ENCODE measurements at places on chromosomes 6 and 20. TPM values are rescaled to one million over a fixed set of nuclear protein-coding genes. Genes with fewer than 3 reads are reported as not detected.

The ERVFRD-1 gene
- polyA plus RNA-seq = 1.3 TPM

The SLC26A8 gene
- 0.24 TPM for polyA plus RNA-seq

The RSPH3 gene
- 11.8 TPM for polyA plus RNA-seq

The ELOVL4 gene
- polyA plus RNA-seq = 3.3 TPM

DNA sequence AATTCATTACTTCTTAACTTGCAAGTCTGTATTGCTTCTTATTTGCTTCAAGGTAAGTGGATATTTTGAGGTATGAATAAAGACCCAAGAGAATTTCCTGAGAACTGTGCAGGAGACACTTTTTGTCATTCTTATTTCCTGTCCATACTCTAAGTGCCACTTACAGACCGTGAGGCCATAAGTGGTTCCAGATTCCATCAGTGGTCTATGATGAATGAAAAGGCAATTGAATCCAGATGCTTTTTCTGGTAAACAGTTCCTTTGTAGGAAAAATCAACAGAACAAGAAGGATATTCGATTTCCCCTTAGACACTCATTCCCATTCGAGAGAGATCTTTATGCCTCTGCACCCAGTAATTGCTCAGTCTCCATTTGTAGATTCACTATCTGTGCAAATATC, 58.3 kb upstream of the PDE10A start:
- H3K36me3 ChIP-seq = no peaks in the 10 kb centered on the region
- peaks cover 2% of the 10 kb centered on the region for H3K27me3 ChIP-seq
- no peak overlapping the region for H3K4me3 ChIP-seq
- no peak overlapping the region for H3K27ac ChIP-seq
- H3K4me1 ChIP-seq = no peaks in the 10 kb centered on the region

GRCh38 chr20:18835466-18836256, 22.1 kb downstream of the SCP2D1 start:
- peaks cover 3% of the 10 kb centered on the region for H3K4me1 ChIP-seq
- H3K27me3 ChIP-seq = no peaks in the 10 kb centered on the region
- no peak overlapping the region for H3K27ac ChIP-seq
- DNase-seq = no peak
- no peaks in the 10 kb centered on the region for H3K36me3 ChIP-seq

DNA sequence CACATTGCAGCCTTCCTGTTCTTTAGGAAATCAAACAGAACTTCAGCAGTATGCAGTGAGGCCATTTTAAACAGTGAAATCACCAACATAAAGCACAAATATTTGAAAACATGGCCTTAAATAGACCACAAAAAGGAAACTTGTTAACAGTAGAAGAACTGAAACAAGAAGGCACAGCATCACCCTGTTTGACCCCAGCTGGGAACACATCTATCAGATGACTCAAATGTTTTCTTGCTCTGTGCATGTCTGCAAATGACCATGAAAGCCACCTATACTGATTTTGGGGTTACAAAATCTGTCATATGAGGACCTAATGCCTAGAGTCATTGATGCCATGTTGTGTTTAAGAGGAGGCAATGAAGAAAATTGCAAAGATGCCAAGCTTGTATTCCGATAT, 123.8 kb upstream of the ADGRF1 start:
- no peak overlapping the region for H3K27ac ChIP-seq
- H3K4me1 ChIP-seq = no peaks in the 10 kb centered on the region
- H3K27me3 ChIP-seq = no peaks in the 10 kb centered on the region
- H3K36me3 ChIP-seq = no peaks in the 10 kb centered on the region

GRCh38 chr20:38250609-38251008, 9.9 kb downstream of the KIAA1755 start:
- no peak overlapping the region for H3K27ac ChIP-seq
- H3K27me3 ChIP-seq = no peaks in the 10 kb centered on the region
- no peaks in the 10 kb centered on the region for H3K4me1 ChIP-seq

DNA sequence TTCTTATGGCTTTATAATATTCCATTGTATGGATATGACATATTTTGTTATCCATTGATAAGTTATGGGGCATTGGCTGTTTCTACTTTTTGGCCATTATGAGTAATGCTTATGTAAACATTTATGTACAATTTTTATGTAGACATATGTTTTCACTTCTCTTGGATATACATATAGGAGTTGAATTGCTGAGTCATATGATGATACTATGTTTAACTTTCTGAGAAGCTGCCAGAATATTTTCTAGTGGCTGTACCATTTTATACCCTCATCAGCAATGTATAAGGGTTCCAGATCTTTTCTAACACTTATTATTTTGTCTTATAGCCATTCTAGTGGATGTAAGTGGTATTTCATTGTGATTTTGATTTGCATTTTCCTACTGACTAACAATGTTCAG, 23.1 kb downstream of the OTOR start:
- H3K4me3 ChIP-seq = no peak overlapping the region
- no peaks in the 10 kb centered on the region for H3K36me3 ChIP-seq
- DNase-seq = no peak

DNA sequence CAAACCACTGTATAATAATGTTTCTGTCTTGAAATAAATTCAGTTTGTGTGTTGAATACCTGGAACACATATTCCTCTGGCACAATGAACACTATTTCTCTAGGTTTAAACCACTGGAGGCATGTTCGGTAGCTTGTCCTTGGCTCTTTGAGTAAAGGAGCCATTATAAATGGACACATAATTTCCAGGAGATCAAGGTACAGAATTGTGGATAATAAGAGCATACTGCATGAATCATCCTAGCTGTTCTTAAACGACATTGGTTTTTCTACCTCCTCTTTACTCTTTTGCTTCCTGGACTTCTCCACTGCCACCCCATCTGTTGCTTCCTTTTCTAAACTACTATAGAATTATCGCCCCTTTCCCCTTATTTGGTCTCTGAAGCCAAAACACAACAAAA, 1.2 kb downstream of the CENPW start:
- peak; percentile 21 for DNase-seq
- no peaks in the 10 kb centered on the region for H3K27me3 ChIP-seq
- H3K27ac ChIP-seq = no peak overlapping the region
- peaks cover 13% of the 10 kb centered on the region for H3K4me1 ChIP-seq
- H3K36me3 ChIP-seq = no peaks in the 10 kb centered on the region
- peak overlapping the region; percentile 81 for H3K4me3 ChIP-seq

DNA sequence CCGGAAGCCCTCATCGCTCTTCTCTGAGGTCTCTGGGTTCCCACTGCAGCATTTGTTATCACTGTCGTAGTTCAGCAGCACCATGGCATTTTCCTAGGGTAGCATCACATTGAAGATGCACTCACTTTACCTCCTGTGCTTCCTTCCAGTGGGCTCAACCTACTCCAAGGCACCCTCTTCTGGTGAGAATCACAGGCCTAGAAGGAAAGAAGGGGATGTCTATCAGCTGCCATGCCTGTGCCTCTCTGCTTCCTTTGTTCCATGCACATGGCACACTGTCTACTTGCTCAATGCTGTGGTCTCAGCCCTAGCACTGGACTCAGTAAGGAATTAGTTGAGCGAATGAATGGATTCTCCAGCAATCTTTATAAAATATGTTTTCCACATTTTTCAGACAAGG, 22.6 kb downstream of the CST4 start:
- DNase-seq = no peak
- H3K27me3 ChIP-seq = no peaks in the 10 kb centered on the region
- H3K4me3 ChIP-seq = no peak overlapping the region
- peaks cover 10% of the 10 kb centered on the region for H3K4me1 ChIP-seq

GRCh38 chr6:148520109-148520841, 177.6 kb downstream of the SASH1 start:
- DNase-seq = no peak
- peaks cover 38% of the 10 kb centered on the region for H3K36me3 ChIP-seq
- no peak overlapping the region for H3K4me3 ChIP-seq
- H3K27ac ChIP-seq = no peak overlapping the region
- H3K4me1 ChIP-seq = no peaks in the 10 kb centered on the region

DNA sequence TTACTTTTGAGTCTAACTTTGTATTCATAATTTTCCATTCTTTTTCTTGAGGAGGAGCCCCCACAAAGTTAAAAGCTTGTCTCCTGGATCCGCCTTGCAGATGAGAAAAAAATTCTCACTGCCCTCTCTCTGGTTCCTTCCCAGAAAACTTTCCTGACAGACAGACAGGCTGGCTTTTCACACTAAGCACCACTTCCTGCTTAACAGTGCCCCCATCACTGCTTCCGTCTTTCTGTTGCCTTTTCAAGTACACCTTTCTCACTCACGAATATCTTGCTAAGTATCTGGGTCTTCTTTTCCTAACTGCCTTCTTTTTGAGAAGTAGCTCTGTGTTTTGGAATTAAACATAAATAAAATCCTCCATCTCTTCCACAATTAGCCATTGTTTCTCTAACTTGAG, 19.8 kb upstream of the LMBRD1 start:
- H3K36me3 ChIP-seq = no peaks in the 10 kb centered on the region
- H3K4me1 ChIP-seq = no peaks in the 10 kb centered on the region
- H3K4me3 ChIP-seq = no peak overlapping the region
- no peaks in the 10 kb centered on the region for H3K27me3 ChIP-seq

DNA sequence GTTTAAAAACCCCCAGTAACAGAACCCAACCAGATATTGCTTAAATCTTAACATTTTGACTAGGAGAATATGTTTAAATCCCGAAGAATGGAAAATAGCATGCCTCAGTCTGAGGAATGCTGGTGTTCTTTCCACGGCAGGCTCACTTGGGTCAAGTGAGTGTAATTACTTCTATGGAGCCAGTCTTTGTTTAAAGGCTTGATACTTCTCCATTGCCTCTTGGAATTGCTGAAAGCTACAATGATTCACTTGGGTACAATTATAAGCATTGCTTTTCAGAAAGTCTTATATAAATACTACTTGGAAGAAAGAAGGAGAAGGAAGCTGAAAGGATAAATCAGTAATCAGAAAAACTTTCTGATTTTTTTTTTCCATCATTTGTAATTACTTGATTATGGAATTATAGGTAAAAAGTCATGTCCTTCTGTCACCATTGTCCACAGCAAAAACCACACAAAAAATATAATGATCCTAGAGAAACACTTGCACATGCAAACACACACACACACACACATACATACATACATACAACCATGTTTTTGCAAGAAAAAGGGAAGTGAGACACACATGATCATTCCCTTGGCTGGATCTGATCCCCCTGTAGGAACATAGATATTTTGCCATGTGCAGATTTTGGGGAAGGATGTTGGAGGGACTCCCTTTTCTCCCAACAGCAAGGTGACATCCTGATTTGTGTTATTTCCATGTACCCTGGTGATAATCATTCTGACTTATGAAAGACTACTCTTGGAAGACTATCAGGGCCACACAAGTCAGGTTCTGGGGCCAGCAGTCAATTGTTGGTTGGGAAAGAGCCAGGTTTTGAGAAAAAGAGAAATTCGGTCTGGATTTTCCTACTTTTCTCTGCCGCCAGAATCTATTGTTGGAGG, 396.0 kb upstream of the BTBD3 start:
- peaks cover 5% of the 10 kb centered on the region for H3K4me1 ChIP-seq
- no peaks in the 10 kb centered on the region for H3K27me3 ChIP-seq
- no peak overlapping the region for H3K4me3 ChIP-seq
- H3K36me3 ChIP-seq = no peaks in the 10 kb centered on the region

DNA sequence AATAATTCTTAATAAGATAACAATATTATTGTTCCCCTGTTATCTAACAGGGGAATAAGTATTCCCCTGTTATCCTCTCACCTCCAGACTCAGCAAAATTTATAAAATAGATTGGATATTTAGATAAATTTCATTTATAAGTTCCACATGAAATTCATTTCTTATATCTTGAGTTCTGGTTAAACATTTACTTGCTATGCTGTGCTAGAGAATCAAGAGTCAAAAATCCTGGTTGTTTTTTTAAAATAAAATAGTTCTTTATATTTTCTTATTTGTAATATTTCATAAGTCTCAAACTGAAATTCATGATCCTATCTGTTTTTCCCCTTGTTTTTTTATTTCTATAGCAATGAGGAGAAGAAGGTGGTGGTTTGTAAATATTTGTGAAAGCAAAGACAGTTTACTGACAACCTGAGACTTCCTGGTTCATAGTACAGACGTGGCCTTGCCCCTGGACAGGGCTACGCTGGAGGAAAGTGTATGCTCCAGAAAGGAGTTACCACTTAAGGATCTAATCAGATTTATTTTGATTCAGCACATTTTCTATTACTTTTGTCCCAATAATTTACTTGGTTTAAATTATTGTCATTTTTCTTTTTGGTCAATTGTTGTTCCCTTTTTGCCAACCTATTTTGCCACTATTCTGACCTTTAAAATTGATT, 37.8 kb upstream of the MARCKS start:
- no peaks in the 10 kb centered on the region for H3K27me3 ChIP-seq
- H3K4me1 ChIP-seq = peaks cover 8% of the 10 kb centered on the region
- no peak overlapping the region for H3K4me3 ChIP-seq
- H3K36me3 ChIP-seq = no peaks in the 10 kb centered on the region
- peak; percentile 76 for DNase-seq

DNA sequence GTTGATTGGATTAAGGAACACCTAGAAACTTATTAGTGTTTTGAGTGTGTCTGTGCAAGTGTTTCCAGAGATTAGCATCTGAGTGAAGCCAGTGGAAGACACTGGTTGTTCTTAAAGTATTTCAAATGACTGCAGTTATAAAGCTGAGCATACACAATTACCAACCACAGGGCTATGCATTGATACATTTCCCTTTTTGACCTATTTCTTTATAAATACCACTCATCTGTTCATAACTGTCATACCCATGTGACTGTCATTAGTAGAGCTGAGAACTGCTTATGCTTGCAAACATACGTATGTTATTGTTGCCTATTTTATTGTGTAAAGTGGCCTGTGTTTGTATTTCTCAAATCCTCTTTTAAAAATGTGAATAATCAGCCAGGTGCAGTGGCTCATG, 15.3 kb upstream of the ZC3H12D start:
- peaks cover 9% of the 10 kb centered on the region for H3K36me3 ChIP-seq
- H3K27ac ChIP-seq = no peak overlapping the region
- DNase-seq = no peak
- no peaks in the 10 kb centered on the region for H3K4me1 ChIP-seq
- H3K27me3 ChIP-seq = no peaks in the 10 kb centered on the region

DNA sequence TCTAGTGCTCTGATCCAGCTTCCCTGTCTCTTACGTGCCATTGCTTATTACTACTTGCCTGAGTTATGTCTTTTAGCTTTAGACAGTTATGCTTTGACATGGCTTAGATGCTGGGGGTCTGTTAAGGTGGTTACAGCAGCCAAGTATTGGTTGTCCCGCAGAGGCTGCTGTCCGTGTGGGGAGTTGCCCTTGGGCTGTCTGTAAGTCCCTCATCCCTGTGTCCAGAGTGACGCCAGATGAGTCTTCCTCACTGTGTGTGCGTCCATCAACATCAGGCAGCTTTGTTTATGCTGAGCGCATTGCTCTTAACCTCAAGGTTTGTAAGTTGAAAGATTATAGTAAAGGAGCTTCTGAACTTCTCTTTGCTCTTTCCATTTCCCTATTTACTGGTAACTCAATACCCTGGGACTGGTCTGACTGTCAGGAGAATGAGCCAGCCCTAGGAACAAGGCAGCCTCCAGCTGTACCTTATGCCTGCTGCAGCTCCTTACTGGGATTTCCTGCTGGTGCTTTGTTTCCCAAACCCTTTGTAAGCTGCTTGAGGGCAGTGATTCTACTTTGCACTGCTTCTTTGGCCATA, 7.2 kb downstream of the FAM120B start:
- DNase-seq = no peak
- no peaks in the 10 kb centered on the region for H3K27me3 ChIP-seq

GRCh38 chr6:77324866-77325265, 138.4 kb downstream of the HTR1B start:
- no peaks in the 10 kb centered on the region for H3K4me1 ChIP-seq
- H3K27ac ChIP-seq = no peak overlapping the region
- no peaks in the 10 kb centered on the region for H3K27me3 ChIP-seq

Data from large intestine (tissue), 12 donors.